ENCODE measurements at places on chromosomes 11 and 22.

- no peak for DNase-seq
Measured at GRCh38 chr11:133808393-133809140, 36.7 kb downstream of the SPATA19 start.

DNA sequence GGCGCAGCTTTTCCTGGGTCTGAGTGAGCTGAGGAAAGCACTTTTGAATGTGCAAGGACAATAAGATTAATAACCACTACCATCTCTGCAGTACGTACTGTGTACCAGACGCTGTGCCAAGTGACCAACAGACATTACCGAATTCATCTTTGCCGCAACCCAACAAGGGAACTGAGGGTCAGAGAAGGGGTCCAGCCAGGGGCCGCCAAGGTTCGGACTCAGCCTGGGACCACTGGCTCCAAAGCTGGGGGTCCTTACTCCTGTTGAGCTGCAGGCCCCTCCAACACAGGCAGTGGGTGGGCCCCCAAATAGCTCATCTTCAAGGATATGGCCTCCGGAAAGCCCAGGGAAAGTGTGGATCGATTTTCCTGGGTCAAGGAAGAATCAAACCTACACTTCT lies 55.0 kb upstream of the EMID1 start:
- DNase-seq: no peak

GRCh38 chr22:40690370-40690769 lies 11.1 kb downstream of the MCHR1 start:
- DNase-seq: no peak

- no peak for DNase-seq
Measured at GRCh38 chr22:50101870-50102565, 12.2 kb downstream of the MOV10L1 start.

- DNase-seq: peak; percentile 43
Measured at GRCh38 chr11:64234647-64235379, 429 bp downstream of the VEGFB start.

GRCh38 chr11:122637541-122637940 lies 18.0 kb upstream of the UBASH3B start:
- DNase-seq: no peak

DNA sequence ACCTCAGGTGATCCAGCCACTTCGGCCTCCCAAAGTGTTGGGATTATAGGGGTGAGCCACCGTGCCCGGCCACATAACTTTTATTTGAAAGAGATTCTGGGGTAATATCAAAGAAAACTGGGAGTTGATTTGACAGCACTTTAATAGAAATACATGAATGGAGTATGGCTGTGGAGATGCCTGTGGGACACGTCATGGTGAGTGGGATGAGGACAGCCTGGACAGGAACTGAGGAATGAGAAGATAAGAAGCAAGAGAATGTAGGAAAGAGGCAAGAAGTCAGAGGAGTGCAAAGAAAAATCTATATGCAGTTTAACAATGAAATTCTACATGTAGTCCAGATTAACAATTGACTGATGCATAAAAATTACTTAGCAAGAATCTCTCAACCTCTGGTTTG lies 31.0 kb downstream of the SLC22A6 start:
- DNase-seq: no peak

DNA sequence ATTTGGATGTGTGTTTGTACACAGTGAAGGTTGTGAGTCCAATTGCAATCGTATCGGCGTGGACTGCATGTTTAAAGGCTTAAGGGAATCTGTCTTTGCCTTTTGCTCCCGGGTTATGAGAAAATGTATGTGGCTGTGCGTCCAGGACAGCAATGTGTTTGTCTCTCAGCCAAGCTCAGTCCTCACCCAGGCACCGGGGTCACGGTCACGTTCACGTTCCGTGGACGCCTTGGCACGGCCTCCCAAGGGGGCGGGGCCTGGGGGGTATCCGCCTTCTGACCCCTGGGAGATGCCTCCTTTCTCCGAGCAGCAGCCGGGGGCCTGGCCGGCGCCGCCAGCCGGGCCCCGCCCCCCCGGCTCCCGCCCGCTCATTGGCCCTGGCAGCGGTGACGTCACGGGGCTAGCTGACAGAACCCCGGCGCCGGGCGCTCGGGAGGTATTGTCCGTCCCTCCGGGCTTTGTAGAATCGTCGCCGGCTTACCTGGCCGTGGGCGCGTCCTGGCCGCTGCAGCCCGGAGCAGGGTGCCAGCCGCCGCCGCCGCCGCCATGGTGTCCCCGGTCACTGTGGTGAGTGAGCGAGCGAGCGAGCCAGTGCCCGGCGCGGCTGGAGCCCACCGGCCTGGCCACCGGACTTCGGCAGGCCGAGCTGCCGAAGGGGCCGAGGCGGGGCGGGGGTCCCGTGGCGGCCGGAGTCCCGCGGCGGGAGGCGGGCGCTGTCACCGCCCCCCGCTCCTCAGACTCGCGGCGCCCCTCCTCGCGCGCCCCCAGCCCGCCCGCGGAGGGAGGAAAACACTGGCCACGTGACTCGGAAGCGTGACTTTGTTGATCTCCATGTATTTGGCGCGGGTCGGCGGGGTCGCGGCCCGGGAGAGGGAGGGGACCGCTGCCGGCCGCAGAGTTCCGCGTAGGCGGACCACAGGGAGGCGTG lies at the start of gene TMEM86A:
Gene TMEM86A, plus strand, starts transcription at position 439 of the 928 bp plus-strand sequence. Its CDS starts 108 bp downstream, at position 547.
- peak; percentile 91 for DNase-seq

DNA sequence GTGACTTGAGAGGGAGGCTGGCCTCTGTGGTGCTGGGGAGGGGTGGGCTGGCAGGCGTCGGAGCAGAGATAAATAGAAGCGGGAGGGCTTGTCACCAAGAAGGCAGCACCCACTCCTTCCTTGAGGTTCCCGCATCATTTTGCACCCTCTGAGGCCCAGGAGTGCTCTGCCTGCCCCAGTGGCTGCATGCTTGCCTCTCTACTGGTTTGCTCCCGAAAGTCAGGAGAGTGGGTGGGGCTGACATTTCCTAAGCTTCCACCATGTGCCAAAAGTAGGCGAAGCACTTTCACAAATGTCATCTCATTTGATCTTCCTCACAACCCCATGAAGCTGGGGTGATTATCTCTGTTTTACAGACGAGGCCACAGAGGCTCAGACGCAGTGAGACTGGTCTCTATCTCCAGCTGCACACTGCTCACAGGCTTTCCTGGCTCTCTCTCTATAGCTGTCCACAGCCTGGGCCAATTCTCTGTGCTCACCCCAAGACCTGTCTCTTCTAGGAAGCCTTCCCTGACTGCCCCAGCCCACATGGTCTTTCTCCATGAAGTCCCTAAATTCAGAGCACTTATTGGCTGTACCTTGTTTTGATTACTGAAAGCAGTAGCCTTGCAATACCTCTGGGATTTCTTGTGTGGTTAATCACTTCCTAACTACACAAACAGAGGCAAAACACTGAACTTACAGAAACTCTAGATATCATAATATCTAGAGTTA lies 2.6 kb upstream of the UCP3 start:
- peak; percentile 85 for DNase-seq
